ENCODE measurements at places on chromosomes 3 and 15.

- DNase-seq = no peak
Observed at GRCh38 chr3:147649475-147649874, 240.3 kb downstream of the ZIC1 start.

DNA sequence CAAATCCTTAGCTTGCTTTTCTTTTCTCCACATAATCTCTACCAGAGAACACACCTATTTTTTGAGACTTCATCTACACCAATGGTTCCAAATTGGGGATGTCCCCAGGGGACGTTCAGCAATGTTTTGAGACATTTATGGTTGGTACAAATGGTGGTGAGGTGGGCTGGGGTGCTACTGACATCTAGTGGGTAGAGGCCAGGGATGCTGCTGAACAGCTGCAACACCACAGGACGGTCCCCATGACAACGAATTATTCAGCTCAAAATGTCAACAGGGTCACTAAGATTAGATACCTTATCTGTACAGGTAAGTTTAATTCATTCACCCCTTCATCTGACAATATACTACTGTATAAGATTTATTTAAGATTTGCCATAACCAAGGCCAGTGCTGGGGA is 14.4 kb downstream of the GK5 start:
- no peak for DNase-seq

GRCh38 chr3:10815487-10815886 is 541 bp upstream of the SLC6A11 start:
- DNase-seq = no peak

DNA sequence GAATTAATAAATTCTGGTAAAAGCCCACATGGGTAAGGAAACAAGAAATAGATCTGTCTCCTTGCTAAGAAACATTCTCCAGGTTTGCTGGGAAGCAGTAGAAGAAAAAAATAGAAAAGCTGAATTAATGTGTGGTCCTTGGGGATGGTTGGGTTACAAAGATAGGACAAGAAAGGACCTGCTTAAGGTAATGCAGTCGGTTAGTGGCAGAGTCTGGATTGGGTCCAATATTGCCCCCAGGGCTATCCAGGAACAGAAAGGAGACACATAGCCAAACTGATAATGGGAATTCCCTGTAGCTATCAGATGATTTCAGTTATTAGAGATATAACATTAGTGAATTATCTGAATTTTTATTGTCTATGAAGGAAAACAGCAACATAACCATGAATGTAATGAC is 584.3 kb downstream of the ROBO1 start:
- no peak for DNase-seq

- no peak for DNase-seq
Observed at GRCh38 chr3:169952045-169952444, 14.6 kb upstream of the SEC62 start.

DNA sequence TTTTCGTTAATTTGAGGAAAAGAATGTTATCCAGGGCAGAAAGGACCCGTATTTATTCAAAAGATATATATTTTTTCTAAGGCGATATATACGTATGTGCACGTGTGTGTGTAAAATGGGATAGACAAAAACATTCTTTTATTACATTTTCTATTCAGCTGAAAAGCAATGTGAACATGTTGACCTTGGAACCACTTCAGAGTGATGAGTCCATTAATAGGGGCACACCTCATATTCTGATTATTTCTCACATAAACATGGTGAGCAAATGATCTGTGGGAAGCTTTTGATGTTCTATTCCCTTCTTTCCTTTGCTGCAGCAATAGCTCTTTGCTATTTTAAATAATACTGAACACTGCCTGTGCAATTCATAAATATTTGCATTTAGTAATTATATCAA is 87.6 kb downstream of the SYNPR start:
- DNase-seq = no peak

DNA sequence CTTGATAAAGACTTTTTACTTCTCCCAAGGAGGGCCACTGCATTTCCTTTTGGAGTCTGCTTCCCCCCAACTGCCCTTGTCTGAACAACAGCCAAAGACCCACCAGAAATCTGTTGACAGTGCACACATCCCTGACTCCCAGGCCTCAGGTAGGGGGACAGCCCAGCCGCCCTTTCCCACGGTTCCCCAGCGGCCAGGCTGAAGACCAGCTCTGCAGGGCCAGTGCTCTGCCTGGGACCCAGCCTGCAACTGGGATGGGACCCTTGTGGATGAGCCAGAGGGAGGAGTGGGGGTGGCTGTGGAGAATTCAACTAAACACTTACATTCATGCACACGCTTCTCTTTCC is 8.1 kb upstream of the PRR23E start:
- DNase-seq = no peak

DNA sequence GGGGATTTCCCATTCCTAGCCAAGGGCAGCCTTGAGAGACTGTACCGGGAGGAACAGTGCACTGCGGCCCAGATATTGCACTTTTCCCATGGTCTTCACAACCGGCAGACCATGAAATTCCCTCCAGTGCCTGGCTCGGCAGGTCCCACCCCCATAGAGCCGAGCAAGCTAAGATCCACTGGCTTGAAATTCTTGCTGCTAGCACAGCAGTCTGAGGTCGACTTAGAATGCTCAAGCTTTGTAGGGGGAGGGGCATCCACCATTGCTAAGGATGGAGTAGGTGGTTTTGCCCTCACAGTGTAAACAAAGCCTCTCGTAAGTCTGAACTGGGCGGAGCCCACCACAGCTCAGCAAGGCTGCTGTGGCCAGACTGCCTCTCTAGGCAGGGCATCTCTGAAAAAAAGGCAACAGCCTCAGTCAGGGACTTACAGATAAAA is 156.3 kb downstream of the FRMD5 start:
- no peak for DNase-seq

DNA sequence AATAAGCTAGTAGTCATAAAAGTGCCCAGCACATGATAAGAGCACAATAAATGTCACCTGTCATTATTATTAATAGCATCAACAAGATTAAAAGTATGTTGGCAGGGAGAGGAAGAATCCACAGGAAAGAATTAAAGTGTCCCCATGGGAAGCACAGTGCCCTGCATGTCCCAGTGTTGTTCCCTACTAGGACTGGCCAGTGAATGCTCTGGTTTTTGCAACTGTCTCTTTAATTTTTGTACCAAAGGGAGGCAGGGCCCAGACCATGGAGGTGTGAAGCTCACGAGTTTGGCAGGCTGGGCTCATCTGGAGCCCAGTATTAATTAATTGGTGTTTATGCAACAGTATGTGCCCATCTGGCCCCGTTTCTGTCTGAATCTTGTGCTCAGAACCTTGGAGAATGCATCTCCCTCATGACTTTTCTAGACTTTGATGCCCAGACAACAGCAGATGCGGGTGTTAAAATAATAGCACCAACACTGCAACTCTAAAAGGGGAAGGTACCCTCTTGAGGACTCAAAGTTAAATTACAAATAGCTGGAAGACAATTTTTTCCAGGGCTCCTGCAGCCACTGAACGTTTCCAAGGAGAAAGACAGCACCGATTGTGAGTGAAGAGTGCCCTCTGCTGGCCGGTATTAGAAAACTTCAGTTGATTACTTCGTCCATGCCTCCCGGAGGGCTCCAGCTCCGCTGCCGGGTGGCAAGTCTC is 71.9 kb upstream of the SPATA12 start:
- peak; percentile 29 for DNase-seq

DNA sequence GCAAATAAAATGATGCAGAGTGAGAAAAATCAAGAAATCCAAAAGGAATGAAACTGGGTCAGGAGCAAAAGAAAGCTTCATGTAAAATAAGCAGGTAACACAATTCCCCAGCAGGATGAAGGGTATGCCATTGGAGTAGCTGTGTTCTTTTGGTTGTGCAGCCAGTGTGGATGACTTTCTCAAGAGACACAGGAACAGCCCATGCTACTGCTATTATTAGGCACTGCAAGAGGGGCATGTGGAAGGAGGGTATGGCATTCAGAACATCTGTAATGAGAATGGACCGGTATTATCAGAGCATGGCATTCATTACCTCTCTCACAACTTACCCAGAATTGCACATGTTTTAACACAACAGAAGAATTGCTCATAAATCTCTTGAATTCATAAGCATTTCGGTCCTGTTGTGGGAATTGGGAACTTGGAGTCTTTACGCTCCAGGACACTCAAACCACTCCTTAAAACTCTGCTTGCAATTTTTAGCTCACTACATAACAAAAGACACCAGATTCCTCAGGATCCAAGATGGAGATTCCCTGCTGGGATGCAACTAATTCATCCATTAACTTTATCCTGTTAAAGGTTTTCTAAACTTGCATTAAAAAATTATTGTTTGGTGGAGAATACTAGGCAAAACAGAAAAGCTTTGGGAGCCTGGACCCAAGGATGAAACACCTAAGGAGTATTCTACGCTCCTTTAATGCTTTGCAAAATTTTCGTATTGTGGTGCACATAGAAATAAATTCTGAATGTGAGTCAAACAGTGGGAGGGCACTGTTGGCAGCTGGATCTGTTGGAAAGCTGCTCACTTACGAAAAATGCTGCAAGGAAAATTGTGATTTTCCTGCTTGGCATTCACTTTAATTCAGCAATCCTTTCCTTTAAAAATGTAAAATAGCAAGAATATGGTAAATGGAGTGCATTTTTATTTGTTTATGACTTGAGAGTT is 34.6 kb upstream of the CDIN1 start:
- no peak for DNase-seq
